ENCODE measurements at places on chromosomes 7 and 10.

GRCh38 chr10:122050311-122050710, 61.3 kb downstream of the TACC2 start:
- no peak for DNase-seq

DNA sequence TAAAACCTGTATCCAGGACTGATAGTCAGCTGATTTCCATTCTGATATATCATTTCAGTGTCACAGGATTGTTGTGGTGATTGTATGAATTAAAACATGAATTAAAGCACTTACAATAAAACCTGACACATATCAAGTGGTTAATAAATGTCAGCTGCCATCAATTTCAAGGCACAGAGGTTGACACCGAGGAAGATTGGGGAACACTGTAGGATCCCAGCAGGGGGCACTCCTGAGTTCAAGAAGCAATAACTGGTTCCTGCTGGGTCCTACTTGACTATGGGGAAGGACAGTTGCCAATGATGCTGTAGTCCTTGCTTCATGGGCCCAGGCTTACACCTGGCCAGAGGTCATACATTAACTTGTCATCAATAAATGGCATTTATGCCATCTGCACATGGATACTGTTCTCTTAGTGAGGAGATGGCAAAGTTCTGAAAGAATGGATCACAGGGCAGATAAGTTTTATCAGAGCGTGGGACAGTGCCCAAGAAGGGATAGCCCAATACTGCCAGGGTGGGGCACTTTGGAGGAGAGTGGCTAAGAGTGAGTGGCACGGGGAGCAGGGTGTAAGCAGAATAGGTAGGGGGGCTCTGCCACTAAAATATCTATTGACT, 24.1 kb downstream of the FZD1 start:
- no peak for DNase-seq

GRCh38 chr7:145431834-145432233, 596.0 kb upstream of the TPK1 start:
- no peak for DNase-seq

GRCh38 chr10:79981450-79982361, 32.8 kb upstream of the SFTPD start:
- DNase-seq = peak; percentile 25

- DNase-seq = no peak
These were observed 27.6 kb downstream of the NPS start for GRCh38 chr10:127576740-127577161.

- no peak for DNase-seq
These were observed 115.6 kb upstream of the FAM133B start for GRCh38 chr7:92705831-92706230.

DNA sequence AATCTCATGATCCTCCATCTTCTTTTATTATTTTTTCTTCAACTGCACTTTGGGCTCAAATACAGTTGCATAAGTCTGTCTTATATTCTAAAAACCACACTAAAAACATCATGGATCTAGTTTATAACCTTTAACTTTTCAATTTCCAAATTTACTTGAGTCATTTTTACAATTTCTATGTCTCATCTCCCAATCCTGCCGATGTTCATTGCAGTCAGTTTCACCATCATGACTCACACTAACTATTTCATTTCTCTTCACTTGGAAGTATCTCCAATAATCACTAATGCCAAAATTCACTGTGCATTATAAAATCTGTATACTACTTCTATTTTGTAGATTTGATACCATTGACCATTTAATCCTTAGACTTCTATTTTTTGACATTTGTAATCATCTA, 806.9 kb upstream of the SORCS1 start:
- DNase-seq = no peak

- DNase-seq = no peak
These were observed 82.2 kb downstream of the CFAP58 start for GRCh38 chr10:104435822-104436221.

DNA sequence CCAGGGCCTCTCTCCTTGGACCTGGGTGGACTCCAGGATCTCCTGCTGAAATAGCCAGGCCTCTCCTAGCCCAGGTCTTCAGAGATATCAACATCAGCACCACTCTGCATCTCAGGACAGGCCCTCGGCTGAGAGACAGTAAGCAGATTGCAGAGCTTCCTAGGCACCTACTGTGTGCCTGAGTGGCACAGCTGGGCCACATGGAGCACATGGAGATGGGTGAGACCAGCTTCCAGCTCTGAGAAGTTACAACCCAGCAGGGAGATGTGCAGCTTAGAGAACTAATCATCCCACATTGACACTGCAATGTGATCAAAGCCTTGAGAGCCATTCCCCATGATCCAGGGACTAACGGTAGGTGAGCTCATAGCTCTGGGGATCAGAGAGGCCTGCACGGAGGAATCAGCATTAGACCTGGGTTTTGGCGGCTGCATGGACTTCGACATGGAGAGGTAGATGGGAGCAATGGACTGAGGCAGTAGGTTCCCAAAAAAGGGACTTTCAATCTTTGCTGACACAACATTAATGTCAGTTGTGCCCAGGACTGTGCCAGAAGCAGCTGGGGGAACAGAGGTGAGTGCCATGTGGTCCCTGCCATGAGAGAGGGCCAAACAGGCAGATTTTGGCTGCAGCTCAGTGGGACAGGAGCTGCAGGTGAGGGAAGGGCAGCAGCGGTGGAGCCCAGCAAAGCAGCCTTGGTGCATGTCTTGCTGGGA, 76.0 kb upstream of the LEP start:
- DNase-seq = no peak

DNA sequence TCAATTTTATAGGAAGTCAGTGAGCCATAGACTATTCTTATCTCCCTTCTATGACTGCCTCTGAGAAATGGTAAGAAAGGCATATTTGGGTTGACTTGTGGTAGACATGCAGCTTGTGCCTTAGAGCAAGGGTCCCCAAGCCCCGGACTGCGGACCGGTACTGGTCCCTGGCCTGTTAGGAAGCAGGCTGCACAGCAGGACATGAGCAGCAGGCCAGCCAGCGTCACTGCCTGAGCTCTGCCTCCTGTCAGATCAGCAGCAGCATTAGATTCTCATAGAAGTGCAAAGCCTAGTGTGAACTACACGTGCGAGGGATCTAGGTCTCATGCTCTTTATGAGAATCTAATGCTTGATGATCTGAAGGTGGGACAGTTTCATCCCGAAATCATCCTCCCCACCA, 180.6 kb downstream of the SND1 start:
- no peak for DNase-seq

GRCh38 chr7:69032848-69033247, 565.4 kb upstream of the AUTS2 start:
- no peak for DNase-seq

DNA sequence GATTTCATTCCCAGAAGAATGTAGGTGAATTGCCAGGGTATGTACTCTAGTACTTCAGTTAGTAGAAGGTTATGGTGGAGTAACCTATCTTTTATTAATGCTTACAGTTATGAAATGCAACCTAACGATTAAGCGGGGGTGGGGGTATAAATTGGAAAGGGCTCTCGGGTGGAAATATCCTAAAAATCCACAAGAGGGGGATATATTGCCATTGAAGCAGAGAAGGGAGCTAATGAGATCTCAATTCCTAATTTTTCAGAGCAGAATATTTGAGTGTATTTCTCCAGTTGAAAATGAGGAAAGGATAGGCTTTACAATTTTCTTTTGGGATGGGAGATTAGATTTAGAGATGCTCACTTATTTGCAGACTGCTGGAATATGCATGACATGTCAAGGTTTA, 90.8 kb downstream of the DNAJB9 start:
- no peak for DNase-seq

- DNase-seq = no peak
These were observed 224.8 kb upstream of the LYZL1 start for GRCh38 chr10:29063806-29064644.
